T-helper 9 cell (primary cell): ENCODE measurements at places on chromosomes 11 and 22.

GRCh38 chr22:29748248-29748893, 18.4 kb downstream of the ZMAT5 start:
- DNase-seq, result no peak

DNA sequence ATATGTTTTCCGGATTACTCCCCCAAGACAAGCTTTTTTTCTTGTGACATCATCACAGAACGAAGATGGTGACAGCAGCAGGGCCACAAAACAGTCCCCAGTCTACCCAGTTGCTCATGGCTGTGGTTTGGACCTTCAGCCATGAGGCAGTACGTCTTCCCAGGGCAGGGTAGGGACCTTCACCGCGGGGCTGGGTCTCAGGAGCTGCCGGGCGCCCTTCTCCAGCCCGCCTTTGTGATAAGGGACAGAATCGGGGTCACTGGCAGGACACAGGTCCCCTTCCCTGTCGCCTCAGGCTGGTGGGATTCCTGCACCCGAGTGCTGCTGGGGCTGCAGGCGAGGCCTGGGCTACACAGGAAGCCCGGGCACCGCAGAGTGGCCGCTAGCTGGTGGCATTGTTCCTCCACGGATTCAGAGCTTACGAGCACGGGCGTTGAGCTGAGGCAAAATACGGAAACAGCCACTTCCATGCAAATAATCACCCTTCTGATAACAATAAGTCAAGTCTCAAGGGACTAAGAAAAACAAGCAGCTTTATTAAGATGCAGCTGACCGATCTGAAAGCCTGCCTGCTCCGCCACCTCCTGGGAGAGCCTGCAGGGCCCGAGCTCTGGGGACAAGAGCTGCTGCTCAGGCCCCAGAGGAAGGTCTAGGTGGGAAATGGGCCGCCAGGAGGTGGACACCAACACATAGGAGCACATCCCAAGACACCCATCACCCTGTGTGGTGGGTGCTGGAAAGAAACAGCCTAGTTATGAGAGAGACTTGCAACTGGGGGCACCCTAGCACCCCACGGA, 12.3 kb downstream of the TBX1 start:
- DNase-seq, result no peak

DNA sequence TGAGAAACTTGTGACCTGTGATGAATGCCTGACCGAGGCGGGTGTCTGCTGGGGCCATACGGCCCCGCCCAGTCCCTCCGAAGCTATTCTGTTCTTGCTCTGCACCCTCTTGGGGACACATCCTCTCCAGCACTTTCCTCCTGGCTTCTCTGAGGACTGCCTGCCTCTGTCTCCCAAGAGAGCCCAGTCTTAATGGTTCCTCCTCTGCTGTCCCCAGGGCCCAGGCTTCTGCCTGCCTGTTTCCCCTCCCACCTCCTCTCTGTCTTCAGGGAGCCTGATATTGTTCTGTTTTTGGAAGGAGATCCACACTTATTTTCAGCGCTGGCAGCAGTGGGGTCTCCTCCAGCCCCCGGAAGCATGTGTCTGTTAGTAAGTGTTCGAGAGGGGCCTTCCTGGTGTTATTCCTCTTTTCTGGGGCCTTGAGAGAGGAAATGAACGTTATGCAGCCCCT, 18.7 kb downstream of the SYNGR1 start:
- no peak for DNase-seq

- DNase-seq, result no peak
Observed at GRCh38 chr22:23418159-23418788, 161.8 kb downstream of the IGLL1 start.

- no peak for DNase-seq
Observed at GRCh38 chr11:108891143-108891542, 226.3 kb downstream of the DDX10 start.

DNA sequence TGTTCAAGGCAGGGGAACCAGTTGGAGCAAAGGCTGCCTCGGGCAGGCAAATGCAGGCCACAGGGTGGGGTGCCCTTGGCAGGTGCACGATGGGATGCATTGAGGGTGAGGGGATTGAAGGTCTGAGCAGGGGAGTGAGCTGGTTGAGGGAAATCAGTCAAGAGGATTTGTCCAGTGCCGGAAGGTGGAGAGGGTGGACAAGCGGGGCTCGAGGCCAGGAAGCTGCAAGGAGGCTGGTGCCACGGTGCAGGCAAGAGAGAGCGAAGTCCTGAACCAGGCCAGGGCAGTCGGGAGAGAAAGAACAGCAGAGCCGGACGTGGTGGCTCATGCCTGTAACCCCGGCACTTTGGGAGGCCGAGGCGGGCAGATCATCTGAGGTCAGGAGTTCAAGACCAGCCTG, 10.4 kb upstream of the MS4A10 start:
- DNase-seq, result no peak

GRCh38 chr11:11608783-11609232, 13.0 kb downstream of the GALNT18 start:
- DNase-seq, result no peak

GRCh38 chr11:11476499-11476898, 123.4 kb upstream of the CSNK2A3 start:
- no peak for DNase-seq

DNA sequence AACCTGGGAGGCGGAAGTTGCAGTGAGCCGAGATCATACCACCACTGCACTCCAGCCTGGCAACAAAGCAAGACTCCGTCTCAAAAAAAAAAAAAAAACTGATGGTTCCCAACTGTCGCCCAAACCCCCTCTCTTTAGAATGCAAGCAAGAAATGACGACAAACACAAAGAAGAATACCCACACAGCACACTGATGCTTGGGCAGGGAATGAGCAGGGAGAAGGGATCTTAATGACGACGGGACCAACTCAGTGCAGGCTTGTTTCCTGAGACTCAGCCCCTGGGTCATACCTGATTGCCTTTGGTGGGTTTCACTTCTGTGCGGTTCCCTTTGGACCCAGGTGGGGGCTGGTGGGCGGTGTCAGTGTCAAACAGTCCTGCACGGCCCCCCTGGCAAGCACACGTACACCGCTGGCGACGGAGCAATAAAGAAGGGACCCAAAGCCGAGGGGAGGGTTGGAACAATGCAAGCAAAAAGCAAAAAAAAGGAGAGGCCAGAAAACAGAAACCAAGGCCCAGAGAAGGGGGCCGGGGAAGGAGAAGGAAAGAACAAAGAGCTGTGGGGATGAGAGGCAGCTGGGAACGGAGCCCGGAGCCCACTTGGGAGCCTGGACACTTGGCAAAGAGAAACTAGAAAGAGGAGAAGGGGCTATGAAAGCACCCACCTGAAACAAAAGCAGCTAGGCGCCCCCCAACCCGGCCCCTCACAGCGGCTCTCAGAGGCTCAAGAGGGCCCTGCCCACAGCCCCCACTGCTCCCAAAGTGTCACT, 99.6 kb downstream of the CELSR1 start:
- no peak for DNase-seq

GRCh38 chr11:127448101-127448500, 447.5 kb upstream of the KIRREL3 start:
- no peak for DNase-seq

- DNase-seq, result no peak
Observed at GRCh38 chr11:2212411-2213251, 41.0 kb upstream of the TH start.

DNA sequence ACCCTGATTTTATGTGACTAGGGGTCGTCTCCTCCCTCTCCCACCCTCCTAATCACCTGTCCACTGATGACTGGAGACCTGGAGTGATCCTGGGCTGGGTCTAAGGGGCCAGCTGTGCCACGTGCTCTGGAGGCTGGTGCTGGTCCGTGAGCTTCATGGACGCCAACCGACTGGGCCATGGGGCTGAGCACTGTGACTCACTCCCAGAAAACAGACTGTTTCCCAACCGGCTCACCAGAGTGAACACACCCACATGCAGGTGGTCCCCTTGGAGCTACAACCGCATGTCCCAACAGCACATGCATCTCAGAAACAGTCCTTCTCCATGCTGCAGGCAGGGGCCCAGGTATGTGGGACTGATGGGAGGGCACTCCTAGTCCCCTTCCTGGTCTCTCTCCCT, 14.0 kb upstream of the LMO1 start:
- DNase-seq, result no peak

GRCh38 chr22:20422271-20423007, 15.2 kb downstream of the SCARF2 start:
- DNase-seq, result no peak

DNA sequence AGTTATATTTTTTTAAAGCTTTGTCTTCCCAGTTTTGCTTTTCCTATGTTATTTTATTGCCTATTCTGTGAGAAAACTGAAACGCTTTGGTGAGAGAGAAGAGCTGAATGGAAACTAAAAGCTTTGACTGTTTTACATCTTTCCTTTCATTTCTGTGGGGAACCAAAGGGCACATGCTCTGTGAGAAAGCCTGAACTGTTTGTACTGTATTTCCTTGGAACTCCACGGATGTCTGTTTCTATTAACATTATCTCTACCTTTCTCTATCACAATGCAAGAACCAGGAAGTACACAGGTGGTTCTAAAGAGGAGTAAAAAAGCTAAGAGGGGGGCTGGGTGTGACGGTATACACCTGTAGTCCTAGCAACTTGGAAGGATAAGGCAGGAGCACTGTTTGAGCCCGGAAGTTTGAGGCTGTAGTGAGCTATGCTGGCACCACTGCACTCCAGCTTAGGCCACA, 43.8 kb downstream of the CELF1 start:
- DNase-seq, result no peak

DNA sequence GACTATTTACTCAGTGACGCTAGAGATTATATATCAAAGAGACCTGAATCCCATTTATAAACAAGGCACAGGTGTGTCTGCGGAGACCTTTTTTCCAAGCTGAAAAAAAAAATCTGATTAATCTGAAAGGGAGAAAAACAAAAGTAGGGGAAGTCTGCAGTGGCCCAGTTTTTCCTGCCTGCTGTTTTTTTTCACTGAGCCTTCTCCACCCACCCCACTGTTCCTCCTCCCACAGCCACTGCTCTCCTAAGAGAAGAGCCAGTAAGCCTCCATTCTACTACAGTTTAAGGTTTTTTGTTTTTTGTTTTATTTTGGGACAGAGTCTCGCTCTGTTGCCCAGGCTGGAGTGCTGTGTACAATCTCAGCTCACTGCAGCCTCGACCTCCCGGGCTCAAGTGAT, 18.4 kb downstream of the ARFGAP2 start:
- DNase-seq, result no peak

GRCh38 chr22:33896154-33896553, 24.1 kb downstream of the LARGE1 start:
- DNase-seq, result no peak

- no peak for DNase-seq
Observed at GRCh38 chr22:20514658-20515406, 7.4 kb downstream of the MED15 start.

DNA sequence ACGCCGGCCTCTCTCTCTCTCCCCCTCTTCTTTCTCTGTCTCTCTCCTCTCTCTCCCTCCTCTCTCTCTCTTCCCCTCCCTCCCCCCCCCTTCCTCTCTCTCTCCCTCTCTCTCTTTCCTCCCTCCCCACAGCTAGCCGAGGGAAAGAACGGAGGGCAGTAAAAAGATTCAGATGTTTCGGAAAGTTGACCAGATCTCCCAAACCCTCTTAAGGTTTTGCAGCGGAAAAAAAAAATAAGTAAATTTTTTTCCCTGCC, 195 bp upstream of the ALX4 start:
- DNase-seq, result no peak

DNA sequence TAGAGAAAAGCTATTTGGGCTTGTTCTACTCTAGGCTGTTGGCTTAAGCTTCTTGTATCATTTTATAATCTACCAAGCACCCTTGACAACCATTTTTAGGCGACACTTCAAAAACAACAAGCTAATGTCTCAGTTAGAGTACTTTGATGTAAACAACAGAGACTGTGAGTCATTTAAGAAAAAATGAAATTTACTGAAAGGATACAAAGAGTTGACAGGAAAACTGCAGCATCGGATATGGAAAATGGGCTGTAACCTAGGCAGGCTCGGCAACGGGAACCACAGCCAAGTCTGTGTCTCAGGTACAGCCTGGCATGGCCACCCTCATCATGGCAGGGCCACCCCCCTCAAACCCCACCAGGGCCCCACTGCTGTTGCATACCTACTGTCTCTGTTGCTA, 4.4 kb upstream of the RNF169 start:
- DNase-seq, result no peak

DNA sequence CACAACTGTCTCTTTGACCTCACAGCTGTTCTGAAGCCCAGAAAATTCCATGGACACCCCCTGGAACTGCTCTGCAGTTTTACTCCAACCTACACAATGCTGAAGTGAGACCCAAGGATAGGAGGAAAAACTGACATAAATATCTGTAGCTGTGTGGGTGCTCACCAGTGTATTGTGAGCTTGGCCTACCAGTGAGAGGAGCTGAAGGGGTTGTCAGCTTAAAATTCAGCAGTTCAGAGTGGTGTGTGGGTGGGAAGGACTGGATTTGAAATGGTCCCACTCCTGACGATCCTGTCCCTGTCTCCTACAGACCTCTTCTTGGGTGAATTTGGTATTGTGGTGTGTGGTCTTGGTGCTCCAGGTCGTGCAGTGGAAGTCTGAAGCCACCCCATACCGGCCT, 2.2 kb downstream of the TMEM223 start:
- DNase-seq, result no peak

- DNase-seq, result no peak
Observed at GRCh38 chr11:128343135-128343514, 244.2 kb downstream of the ETS1 start.

DNA sequence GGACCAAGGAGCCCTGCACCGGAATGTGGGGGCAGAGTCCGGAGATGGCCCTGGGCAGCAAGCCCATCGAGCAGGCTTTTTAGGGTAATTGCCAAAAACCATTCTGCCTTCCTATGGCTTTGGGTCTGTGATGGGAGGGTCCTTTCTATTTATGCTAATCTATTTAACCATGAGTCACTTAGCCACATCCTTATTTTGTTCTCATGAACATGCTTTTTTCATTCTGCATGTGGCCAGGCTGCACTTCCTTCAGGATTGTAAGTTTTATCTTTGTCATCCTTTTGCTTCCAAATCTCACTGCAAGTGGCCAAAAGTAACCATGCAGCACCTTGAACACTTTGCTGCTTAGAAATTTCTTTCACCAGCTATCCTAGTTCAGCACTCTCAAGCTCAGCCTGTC, 88.3 kb downstream of the EFCAB6 start:
- DNase-seq, result no peak

DNA sequence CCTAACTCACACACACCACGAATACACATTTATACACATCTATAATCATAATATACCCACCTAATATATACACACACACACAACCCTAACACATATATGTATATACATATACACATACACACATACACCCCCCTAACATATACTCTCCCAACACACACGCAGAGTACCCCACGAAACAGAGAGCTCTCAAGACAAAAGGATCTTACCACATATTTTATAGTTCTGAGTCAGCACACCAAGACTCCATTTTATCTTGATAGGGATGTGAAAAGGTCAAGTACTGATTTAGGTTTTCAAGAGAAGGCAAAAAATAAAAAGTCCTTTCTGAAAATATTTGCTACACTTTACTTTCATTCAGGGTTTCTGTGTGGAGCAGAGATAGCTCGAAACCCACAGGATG, 1207.2 kb downstream of the LRRC4C start:
- no peak for DNase-seq

- no peak for DNase-seq
Observed at GRCh38 chr11:30333405-30333804, 10.5 kb downstream of the ARL14EP start.
